Cerebellar nuclear complex (tissue), 1 donor: ENCODE measurements at places on chromosomes 13 and 19.

GRCh38 chr19:18230941-18231734, 4.9 kb upstream of the PDE4C start:
- DNase-seq = no peak

GRCh38 chr19:56491399-56491798, 14.3 kb upstream of the ZNF667 start:
- DNase-seq = no peak

DNA sequence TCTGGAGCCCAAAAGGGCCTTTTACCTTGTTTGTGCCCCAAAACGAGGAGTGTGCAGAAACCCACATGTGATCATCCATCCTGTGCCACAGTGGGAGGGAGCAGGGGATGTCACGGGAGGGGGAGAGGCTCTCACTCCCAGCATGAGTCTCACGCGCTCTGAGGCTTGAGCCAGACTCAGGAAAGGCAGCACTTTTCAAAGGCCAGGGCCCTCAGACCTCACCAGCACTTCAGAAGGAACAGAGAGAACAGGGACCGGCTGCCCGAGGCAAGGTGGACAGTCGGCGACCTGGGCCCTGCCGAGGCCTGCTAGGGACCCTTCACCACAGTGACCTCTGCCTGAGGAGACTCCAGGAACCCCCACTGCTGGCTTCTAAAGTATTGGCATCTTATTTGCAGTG, 71.7 kb upstream of the WASF3 start:
- DNase-seq = peak; percentile 34

- DNase-seq = no peak
Observed at GRCh38 chr13:73591861-73592260, 533.1 kb downstream of the KLF5 start.
